H54 (cell line): ENCODE measurements at places on chromosomes 3 and 15.

- DNase-seq: no peak
Observed at GRCh38 chr15:99504071-99504822, 61.5 kb upstream of the MEF2A start.

DNA sequence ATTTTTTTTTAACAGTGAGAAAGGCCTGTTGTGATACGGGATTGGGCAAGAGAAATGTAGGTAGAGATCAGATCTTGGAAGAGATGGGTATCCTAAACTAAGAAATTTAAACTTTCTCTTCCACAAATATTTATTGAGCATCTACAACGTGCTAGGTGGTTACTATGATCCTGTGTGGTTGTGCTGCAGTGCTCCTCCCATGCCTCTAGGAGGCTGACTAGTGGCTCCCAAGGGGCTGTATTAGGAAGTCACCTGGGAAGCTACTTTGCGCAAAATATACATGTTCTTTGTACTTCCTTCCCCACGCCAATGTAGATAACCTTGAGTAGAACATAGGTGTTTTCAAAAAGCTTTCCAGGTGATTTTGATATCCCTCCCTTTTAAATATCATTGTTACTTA, 27.2 kb downstream of the USP3 start:
- no peak for DNase-seq

DNA sequence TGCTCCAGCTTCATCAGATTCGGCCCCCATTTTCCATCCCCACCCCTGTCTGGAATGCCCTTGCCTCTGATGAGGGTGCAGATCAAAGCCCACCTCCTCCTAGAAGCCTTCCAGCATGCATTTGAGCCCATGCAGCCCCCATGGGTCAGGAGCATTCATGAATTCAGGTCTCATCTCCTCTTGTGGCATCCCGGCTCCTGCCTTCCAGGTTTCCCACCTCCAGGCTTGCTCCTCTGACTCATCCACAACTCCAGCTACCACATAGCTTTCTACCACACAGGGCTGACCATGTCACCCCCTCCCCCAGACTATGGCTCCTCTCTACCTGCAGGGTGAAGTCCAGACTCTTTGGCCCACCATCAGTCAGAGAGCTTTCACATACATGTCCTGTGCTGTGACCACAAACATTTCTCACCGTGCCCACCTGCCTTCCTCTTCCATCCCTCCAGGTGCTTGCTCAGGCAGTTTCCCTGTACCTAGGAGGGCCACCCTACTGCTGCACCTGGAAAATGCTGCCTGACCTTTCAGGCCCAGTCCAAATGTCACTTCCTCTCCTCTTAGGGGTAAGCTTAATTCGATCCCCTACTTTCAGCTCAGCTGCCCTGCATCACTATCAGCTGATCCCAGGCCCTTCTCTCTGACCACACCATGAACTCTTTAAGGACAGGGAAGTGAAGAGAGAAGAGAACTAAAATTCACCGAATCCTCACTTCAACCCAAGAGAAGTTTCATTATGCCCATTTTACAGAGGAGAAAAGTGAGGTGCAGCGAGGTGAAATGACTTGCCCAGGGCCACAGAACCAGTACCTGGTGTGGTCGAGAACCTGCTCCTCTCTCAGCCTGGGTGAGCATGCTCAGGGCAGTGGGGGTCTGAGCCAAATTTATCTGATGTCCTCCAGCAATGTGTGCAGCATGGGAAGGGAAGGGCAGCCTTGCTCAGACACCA, 13.7 kb upstream of the FGD5 start:
- no peak for DNase-seq

DNA sequence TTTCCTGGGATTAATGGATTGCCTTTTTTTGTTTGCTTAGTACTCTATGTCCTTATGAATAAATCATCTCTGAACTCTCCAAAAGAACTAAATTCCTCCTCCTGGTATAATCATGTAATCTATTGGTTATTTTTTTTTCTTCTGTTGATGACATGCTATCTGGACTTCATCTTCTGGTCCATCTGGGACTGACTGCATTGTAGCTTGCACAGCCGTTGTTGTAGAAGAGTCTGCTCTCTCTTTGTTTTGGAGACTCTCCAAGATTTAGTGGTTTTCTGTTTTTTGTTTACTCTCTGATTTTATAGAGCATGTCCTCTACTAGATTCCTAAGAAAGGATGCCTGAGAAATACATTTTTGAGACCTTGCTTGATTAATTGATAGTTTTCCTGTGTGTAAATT, 19.1 kb downstream of the IREB2 start:
- no peak for DNase-seq

DNA sequence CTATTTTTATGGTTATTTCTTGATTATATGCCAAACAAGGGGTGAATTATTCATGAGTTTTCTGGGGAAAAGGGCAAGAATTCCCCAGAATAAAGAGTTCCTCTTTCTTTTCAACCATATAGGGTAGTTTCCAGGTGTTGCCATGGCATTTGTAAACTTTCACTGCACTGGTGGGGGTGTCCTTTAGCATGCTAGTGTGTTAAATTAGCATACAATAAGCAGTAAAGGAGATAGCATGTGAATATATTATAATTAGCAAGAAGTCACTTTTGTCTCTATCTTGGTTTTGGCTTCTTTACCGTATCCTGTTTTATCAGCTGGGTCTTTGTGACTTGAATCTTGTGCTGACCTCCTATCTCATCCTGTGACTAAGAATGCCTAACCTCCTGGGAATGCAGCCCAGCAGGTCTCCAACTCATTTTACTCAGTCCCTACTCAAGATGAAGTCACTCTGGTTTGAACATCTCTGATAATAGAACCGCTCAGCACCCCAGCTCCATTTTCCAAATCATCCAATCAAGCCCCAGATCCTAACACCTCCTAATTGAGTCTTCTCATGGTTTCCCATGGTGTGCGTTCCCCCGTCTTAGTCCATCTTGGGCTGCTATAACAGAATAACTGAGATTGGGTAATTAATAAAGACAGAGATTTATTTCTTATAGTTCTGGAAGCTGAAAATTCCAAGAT, 3.4 kb upstream of the SELENOT start:
- peak; percentile 18 for DNase-seq

GRCh38 chr3:193869221-193870201, 266.4 kb upstream of the HES1 start:
- DNase-seq: peak; percentile 96

DNA sequence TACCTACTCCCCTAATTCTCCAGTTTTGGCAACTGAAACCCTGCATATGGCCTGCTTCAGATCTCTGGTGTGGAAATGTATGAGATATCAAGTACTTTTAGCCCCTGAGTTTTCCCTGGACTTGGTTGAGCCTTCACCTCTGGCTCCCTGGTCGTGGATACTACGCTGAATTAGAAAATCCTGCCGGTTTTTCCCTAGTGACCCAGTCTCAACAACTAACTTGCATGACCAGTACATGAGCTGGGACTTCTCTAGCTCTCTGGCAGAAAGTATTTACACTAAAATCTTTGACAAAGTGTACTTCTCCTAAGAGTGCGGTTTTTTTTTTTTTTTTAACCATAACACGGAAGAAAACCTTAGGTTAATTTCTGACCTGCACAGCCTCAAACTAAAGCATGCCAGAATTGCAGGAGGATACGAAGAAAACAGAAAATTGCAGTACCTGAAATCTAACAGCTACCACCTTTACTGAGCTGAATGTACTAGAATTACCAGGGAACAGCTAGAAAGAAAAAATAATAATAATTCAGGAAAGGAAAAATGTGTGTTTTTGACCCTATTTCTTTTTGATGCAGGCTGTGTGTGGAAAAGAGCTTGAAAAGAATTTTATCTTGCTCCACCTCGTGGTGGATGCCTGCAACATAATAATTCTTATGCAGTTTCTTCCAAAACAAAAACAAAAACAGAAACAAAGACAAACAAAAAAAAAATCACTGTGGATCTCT, 165.6 kb downstream of the GMNC start:
- no peak for DNase-seq

- DNase-seq: no peak
Observed at GRCh38 chr3:4495294-4496086, 2.3 kb downstream of the ITPR1 start.

GRCh38 chr3:173065543-173065981, 75.5 kb downstream of the SPATA16 start:
- DNase-seq: no peak

- DNase-seq: no peak
Observed at GRCh38 chr3:154953538-154953937, 126.6 kb upstream of the MME start.

- DNase-seq: peak; percentile 12
Observed at GRCh38 chr3:106728315-106729098, 648.7 kb upstream of the CCDC54 start.

GRCh38 chr15:57624730-57625129, 33.0 kb downstream of the MYZAP start:
- DNase-seq: no peak

- no peak for DNase-seq
Observed at GRCh38 chr3:117602058-117602644, 892.6 kb downstream of the TUSC7 start.

GRCh38 chr3:161343986-161344385, 27.3 kb downstream of the SPTSSB start:
- DNase-seq: no peak

DNA sequence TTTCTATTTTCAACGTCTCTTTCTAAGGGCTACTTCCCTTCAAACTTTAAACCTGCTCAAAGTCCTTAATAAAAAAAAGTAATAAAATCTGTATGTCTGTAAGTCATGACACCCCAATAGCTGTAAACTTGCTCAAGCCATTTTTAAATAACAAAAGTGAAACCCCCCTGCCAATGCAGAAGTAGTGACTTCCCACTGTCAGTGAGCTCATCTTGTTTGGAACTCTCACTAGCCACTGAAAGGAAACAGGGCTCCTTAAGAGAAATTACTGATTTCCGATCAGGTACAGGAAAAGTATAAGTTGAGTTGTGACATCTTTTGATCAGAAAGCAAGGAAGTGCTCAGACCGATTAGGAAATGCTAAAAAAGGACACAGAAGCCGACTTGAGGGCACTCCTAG, 27.6 kb upstream of the GPR171 start:
- DNase-seq: no peak

GRCh38 chr3:98209244-98209643, 42.7 kb downstream of the OR5H15 start:
- DNase-seq: no peak

- no peak for DNase-seq
Observed at GRCh38 chr3:156586905-156587759, 32.2 kb upstream of the SSR3 start.

DNA sequence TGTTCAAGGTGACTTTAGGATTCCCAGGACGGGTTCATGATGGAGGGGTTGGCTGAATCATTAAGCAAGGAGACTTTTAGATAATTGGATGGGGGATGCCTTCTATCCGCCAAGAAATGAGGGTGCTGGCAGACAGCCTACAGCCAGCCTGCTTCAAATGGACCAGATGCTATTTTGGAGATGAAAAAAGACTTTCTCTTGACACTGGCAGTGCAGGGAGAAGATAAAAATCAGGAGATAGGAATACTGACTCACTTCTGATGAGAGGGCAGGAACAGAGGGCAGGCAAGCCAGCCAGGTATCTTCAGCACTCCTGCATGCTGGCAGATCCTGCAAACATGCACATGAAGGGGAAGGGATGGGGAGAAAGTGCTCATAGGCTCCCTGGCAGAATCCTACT, 7.7 kb upstream of the SYN2 start:
- no peak for DNase-seq

GRCh38 chr3:4584456-4585249, 91.5 kb downstream of the ITPR1 start:
- no peak for DNase-seq

DNA sequence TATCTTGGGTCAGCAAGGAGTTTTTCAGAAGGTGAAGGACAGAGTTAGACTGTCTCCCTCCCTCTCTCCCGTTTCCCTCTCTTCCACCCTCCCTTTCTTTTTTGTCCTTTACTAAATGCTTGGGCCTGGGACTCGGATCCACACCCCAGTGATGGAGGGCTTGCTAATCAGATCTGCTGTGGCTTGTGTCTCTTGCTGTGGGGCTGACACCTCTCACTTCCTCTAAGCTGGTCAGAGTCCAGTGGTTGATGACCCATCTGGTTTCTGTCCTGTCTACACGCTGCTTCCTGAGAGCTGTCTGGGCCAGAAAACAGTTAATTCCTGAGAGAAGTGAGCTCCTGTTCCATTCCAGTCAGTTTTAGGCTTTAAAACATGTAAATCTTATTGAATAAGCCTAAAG, 849 bp downstream of the TRAK1 start:
- no peak for DNase-seq

DNA sequence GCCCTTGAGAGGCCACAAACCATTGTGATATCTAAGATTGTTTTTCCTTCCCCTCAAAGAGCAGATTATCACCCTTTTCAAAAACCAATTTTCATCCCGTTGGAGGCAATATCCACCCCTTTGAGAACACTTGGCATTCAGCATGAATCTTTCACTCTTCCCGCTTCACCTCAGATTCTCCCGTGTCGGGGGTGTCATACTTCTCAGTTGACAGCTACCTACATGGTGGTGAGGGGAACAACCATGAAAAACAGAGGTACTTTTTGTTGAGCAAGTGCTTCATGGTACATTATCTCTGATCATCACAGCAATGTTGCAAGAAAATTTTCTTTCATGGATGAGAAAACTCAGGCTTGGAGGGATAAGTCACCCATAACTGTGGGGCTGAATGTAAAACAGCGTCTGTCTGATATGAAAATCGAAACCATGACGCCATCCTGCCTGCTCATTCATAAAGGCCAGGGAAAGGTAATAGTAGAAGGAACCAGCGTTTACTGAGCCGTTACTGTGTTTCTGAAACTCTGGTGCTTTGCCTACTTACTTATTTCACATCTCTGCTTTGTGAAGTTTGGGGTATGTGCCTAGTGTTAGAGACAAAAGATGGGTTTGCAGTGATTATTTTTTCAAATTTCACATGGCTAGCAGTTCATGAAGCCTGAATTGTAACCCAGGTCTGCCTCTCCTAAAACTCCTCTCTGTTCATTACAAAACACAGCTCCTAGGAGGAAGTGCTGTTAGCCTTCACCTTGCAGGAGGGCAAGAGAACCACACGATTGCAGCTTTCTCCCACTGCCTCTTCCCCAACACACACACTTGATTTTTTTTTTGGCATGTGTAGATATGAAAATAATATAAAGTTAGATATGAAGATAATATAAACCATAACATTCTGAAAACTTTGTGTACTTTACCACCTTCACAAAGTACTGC, 35.4 kb downstream of the SV2B start:
- no peak for DNase-seq

- DNase-seq: no peak
Observed at GRCh38 chr3:126014252-126014651, 45.3 kb downstream of the ROPN1B start.

DNA sequence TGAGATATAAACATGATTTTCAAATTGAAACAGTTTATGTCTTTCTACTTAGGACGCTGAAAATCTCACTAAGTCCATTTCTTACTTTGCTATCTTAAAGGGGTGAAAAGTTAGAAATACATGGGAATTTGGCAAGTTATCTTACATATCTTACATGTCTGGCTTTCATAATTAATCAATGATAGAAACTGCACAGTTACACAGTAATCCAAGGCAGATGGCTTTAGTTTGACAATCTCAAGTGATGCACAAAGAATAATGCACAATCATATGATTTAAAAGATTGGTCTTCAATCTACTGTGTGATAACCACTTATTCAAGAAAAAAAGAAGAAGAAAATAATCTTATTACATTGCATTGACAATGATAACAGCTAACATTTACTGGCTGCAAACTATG, 14.2 kb downstream of the PDZRN3 start:
- DNase-seq: no peak

GRCh38 chr3:44434834-44435510, 42.5 kb downstream of the ZNF445 start:
- DNase-seq: no peak

- DNase-seq: no peak
Observed at GRCh38 chr15:68106656-68107055, 52.5 kb downstream of the PIAS1 start.
